CD4-positive, alpha-beta T cell treated with Interferon alpha-2 for 1 hour (primary cell): ENCODE measurements at places on chromosomes 13 and 19.
A peak's percentile ranks its signal among the peaks of the same experiment; 100 is the strongest.

- peak; percentile 85 for DNase-seq
Measured at GRCh38 chr19:46000491-46001246, 5.4 kb downstream of the CCDC61 start.

DNA sequence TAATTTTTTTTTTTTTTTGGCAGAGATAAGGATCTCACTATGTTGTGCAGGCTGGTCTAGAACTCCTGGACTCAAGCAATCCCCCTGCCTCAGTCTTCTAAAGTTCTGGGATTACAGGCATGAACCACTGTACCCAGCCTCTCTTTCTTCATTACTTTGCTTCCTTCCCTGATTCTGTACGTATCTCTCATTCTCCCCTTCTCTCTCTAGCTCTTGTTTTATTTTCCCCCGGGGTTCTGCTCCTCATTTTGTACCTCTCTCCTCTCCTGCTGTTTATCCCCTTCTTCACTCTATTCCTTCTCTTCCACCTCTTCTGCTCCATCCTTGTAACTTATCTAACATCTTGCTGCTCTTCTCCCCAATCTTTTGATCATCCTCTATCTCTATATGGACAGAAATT is 46.5 kb downstream of the ZNF611 start:
- no peak for DNase-seq

DNA sequence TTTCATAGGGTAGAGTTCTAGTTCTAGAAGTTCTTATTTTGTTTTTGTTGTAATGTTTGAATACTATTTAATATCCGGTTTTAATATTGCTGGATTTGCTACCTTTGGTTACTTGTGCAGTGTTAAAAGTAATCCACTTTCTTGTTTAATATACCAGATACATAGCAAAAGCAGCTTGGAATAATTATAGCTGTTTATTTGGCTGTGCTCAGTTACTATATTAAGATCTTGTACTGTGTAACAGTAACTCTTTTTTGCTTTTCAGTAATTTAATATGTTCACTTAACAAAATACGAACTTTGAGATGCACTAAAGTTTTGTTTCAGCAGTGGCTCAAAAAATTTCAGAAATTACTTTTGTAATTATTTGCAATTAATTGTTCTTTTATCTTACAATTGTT is 50.9 kb downstream of the AKAP11 start:
- DNase-seq: no peak

- no peak for DNase-seq
Measured at GRCh38 chr19:24071078-24071477, 15.9 kb upstream of the ZNF254 start.

DNA sequence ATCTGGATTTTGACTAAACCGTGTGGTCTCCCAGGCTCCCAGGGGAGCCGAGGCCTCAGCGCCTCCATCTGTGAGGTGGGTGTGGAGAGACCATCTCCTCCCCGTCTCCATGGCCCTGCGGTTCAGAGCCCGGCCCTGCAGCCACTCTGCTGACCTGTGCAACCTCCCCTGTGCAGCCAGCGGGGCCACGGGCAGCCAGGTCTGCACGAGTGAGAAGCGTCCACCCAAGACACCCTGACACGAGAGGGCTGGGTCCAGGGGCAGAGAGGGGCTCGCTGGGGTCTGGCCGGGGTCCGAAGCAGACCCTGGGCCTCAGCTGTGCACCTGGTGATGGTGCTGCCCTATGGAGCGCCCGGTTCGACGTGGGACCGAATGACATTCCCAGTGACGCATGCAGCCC is 10.4 kb upstream of the CACTIN start:
- DNase-seq: no peak

DNA sequence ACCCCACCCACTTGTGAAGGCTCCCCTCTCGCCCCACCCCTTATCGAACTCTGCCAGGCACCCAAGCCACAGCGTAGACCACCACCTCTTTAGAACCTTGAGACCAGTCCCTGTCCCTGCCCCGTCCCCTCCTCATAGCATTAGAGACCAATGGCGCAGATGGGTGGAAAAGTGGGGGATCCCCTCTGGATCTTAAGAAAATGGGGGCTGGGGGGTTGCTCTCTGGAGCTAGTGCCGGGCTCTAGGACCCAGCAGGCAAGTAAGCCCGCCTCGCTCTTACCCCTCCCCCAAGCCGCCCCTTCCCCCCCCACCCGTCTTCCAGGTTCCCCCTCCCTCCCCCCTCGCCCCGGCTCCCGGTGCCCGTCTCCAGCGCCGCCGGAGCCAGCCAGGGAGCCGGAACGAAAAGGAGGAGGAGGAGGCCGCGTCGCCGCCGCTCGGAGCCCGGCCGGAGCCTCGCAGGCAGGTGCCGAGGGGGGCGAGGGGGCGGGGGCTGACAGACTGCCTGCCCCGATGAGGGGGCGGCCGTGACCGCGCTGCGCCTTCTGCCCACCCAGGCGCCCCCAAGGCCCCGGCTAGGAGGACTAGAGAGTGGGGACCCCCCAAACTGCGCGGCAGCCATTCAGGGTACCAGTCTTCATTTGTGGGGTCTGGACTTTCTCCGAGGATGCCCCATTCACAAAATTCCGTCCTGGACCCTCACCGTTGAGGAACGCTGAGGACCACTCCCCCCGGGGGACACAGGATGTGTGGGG is at the start of gene SPRED3:
Gene SPRED3 (plus strand): TSS at position 349 of the 752 bp plus-strand sequence. CDS start 1,606 bp downstream, outside the sequence.
- no peak for DNase-seq

DNA sequence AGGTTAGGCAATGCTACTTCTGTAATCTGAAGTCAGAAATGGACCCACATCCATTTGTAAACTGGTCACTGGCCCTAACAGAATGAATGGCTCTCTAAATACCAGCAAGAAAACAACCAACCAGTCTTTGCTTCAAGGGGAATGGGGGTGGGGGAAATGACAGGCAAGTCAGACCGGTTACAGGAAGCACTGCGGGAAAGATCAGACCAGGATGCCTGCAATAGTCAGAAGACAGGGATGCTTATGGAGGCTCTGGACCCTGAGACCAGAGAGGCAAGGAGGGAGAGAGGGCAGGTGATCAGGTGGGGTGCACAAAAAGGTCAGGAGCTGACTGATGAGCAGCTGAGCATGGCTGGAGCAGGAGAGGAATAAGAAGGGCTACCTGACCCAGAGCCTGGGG is 13.1 kb downstream of the MED26 start:
- DNase-seq: no peak

DNA sequence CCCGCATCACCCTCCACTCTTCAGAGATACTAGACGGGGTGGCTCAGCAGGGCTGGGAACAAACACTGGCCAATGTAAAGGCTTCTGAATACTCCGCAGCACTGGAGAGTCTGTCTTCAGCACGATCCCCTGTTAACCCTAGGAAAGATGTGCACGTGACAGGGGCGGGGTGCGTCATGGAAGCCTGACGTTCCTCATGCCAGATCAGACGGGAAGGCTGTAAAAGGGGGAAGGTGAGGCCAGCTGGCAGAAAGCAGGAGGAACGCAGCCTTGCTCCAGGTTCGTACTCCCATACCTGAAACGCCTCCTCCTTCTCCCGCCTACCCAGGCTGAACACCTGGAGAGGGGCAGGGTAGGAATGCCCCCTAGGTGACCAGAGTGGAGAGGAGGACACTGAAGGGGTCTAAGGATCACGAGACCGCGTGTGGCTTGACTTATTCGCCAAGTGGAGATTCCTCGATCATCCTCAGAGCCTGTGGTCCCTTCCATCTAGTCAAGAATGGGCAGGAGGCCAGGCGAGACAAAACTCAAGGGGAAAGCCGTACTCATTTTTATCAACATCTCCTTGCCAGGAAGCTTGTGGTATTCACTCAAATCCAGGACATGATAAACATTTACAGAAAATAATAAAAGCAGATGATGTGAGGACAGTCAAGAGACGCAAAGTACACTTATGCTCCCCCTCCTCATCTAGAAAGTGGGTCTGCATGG is 18.2 kb upstream of the FFAR2 start:
- no peak for DNase-seq

- DNase-seq: no peak
Measured at GRCh38 chr13:49185264-49185663, 34.9 kb upstream of the MLNR start.

- no peak for DNase-seq
Measured at GRCh38 chr19:50906217-50906616, 5.0 kb downstream of the KLK4 start.

- DNase-seq: no peak
Measured at GRCh38 chr13:97004096-97004876, 10.0 kb upstream of the OXGR1 start.

GRCh38 chr19:19043881-19044280 is 10.5 kb downstream of the ARMC6 start:
- no peak for DNase-seq

DNA sequence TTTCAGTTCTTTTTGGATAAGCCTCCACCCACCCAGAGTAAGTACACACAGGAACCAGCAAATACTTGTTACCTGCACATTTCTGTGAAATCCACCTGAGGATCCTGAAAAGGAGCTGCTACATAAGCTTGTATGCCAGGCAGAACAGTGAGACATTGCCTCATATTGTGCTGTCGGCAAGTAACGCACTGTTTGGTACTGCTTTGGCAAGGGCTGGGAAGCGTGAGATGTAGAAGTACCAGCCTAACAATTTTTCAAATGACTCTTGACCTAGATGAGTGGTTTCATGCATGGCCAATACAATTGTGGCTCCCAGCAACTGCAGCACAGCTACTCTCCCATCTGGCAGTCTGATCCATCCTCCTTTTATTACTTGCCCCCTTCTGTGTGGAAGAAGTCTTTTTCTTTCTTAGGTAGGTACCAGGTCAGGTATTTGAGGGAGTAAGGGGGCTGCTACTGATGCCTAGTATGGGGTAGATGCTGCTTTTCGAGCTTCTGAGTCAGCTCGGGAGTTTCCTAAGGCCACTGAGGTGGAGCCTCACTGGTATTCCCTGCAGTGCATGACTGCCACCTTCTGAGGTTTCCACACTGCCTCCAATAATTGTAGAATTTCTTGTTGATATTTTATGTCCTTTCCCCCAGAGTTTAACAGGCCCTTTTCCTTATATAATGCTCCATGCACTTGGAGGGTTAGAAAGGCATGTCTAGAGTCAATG is 52.2 kb downstream of the ZNF737 start:
- peak; percentile 9 for DNase-seq

- DNase-seq: no peak
Measured at GRCh38 chr13:37446503-37446902, 152.1 kb downstream of the POSTN start.

DNA sequence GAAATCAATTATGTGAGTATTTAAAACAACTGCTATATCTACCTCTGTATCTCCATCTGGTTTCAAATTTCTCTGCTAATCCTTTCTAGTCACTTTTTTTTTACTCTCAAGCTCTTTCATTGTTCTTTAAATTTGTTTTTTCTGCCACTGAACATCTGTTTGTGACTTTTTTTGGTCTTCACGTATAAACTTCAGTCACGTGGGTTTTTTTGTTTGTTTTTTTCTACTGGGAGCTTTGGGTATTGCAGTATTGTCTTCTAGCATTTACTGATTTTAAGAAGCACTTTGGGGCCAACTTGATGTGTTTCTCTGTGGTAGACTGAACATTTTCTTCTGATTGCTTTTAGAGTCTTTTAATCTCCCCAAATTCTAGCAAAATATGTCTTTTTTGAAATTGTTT is 262.6 kb upstream of the RXFP2 start:
- DNase-seq: no peak

- peak; percentile 21 for DNase-seq
Measured at GRCh38 chr19:1992759-1993260, 22.7 kb downstream of the BTBD2 start.

GRCh38 chr19:51693819-51694218 is 689 bp downstream of the SPACA6 start:
- no peak for DNase-seq

- DNase-seq: no peak
Measured at GRCh38 chr13:80083853-80084676, 256.9 kb downstream of the SPRY2 start.
